ENCODE measurements at places on chromosomes 4 and X. TPM values are rescaled to one million over a fixed set of nuclear protein-coding genes. Genes with fewer than 3 reads are reported as not detected.
A peak's percentile ranks its signal among the peaks of the same experiment; 100 is the strongest.

- no peak overlapping the region for H3K4me3 ChIP-seq
- H3K27ac ChIP-seq: peak overlapping the region; percentile 19
- H3K27me3 ChIP-seq: no peaks in the 10 kb centered on the region
- no peaks in the 10 kb centered on the region for H3K4me1 ChIP-seq
- no peaks in the 10 kb centered on the region for H3K36me3 ChIP-seq
Measured at GRCh38 chrX:17634542-17635207, 102.6 kb upstream of the SCML1 start.

GRCh38 chr4:182831376-182831775, 85.8 kb downstream of the DCTD start:
- no peak overlapping the region for H3K27ac ChIP-seq
- DNase-seq: no peak
- H3K27me3 ChIP-seq: no peaks in the 10 kb centered on the region
- no peaks in the 10 kb centered on the region for H3K4me1 ChIP-seq
- no peaks in the 10 kb centered on the region for H3K36me3 ChIP-seq

- peaks cover 2% of the 10 kb centered on the region for H3K4me1 ChIP-seq
- H3K36me3 ChIP-seq: no peaks in the 10 kb centered on the region
- H3K27ac ChIP-seq: no peak overlapping the region
- no peak overlapping the region for H3K4me3 ChIP-seq
- no peaks in the 10 kb centered on the region for H3K27me3 ChIP-seq
Measured at GRCh38 chr4:7083597-7084563, 16.0 kb upstream of the GRPEL1 start.

Gene MAGED4
- 3.9 TPM for total RNA-seq

Gene ATP1B4
- total RNA-seq: not detected

Gene CCDC110
- total RNA-seq: 20.8 TPM
